ENCODE measurements at places on chromosomes 4 and X.

GRCh38 chrX:93932471-93933220 is 258.6 kb downstream of the FAM133A start:
- no peak for DNase-seq

GRCh38 chr4:145535202-145535601 is 53.5 kb downstream of the SMAD1 start:
- DNase-seq = no peak

DNA sequence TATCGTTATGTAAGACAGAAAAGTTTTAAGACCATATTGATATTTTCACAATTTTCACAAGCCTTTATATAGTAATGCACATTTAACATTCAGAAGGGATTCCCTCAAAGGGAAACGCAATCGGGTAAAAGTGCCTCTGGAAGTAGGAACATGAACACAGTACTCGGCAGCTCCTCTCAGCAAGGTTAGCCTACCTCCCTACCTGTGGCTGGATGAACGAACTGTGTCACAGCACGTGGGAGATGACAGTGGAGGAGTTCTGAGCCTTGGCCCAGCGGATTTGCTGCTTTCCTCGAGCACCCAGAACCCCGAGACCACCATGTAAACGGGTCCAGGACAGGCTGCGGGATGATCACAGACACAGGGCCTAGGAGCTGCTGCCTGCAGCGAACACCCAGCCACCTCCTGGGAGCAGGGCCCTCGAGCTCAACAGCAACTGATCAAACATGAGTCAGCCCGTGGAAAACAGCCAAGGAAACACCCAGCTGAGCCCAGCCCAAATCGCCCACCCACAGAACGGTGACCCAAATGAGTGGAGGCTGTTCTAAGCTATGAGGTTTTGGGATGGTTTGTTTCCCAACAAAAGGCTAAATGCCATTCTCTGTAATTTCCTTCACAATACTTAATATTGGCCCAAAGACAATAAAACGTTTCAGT is 30.4 kb downstream of the FAT1 start:
- DNase-seq = no peak

DNA sequence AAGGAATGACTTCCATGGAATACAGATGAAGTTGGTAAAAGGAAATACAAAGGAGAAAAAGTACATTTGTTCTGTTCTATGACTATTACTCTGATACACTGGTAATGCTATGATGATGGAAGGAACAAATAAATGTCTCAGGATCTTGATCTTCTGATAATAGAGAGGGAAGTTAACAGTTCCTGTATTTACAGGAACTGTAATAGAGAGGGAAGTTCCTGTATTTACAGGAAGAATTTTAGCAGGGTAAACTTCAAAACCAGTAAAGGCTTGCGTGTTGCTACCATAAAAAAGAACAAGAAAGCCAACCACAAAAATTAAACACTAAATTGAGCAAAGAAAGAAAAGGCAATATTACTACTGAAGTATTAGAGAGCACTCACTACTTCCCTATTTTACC is 91.7 kb upstream of the HPGD start:
- no peak for DNase-seq

DNA sequence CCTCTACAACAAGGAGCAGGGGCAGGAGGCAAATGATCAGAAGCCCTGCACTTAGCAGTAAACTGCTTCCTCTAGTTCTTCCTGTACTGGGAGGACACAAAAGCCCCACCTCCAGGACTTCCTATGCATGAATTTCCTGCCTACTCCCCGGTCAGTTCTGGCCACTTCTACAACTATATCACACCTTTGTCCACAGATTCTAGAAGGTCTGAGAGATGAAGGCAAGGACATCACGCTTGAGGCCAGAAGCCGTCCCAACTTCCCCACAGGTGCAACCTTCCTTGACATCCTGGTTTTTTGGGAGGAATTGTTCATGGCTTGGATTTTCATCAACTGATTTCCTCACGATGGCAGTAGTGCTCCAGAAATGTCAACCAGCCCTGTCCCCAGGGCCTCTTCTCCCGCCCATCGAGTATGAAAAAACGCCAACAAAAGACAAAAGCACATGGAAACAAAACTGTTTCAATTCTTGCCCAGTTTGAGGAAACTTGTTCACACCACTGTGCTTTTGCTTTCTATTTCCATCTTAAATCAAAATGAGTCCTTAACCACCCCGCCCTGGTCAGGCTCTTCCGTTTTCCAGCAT is 206.5 kb upstream of the STK26 start:
- peak; percentile 88 for DNase-seq

- no peak for DNase-seq
Measured at GRCh38 chr4:133190098-133190497, 41.0 kb downstream of the PCDH10 start.

DNA sequence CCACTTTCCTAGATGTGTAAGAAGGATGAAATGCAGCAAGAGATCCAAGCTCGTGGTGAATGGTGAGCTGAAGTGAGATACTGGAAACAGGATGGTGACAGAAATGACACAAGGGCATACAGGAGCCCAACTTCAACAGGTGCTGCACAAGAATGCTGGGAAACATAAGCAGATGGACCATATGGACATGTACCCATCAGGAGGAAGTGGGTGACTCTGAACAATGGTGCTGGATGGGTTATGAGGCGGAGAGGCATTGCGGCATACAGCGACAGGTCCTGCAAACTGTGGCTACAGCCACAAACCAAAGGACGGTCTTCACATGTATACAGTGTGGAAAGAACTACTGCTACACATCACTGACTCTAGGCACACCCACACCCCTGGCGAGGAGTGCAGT is 265.7 kb downstream of the CAMK2D start:
- no peak for DNase-seq

GRCh38 chr4:177986236-177986635 is 544.0 kb upstream of the AGA start:
- DNase-seq = no peak

DNA sequence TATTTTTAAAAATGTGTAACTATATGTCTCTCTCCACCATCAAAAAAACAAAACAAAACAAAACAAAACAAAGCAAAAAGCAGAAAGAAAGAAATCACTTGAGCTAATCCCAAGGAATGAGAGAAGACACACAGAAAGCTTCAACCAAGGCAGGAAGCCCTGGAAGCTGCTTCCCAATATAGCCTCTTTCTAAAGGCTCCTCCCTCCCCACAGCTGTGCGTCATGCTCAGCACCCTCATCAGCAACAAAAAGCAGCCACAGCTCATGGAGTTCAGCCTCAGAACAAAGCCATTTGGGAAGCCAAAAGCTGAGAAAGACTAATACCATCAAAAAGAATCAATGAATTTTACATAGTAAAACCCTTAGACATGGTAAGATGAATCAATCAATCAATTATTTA is 501.6 kb upstream of the SMIM31 start:
- DNase-seq = no peak

GRCh38 chr4:81722290-81722851 is 250.7 kb upstream of the RASGEF1B start:
- no peak for DNase-seq

- no peak for DNase-seq
Measured at GRCh38 chr4:911871-912490, 20.1 kb downstream of the GAK start.

DNA sequence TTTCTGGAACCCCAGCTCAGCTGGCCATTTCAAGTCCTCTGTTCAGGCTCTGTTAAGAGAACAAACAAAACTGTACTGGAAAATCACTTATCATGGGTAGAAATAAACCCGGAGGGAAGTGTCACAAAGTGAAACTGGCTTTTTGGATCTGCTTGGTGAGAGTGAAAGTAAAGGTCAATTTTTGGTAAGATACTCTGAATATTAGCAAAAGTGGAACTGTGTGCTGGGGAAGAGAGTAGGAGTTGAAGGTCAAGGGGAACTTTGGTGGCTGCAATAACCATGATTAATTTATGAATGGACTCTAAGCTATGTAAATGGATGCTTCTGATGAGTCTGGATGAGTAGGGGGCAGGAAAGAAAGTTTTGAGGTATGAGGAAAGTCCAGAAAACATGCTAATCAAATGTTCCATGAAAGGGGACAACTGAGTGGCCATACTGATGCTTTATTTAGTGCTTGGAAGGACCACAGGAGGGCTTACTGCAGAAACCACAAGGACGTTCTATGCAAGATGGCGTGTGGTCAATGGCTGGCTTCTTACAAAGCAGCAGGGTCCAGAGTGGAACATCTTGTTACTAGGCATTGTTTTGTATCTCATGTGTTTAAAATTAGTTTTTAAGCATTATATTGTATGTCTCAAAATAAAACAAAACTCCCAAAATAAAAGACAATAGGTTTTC is 36.8 kb upstream of the TNIP3 start:
- no peak for DNase-seq

DNA sequence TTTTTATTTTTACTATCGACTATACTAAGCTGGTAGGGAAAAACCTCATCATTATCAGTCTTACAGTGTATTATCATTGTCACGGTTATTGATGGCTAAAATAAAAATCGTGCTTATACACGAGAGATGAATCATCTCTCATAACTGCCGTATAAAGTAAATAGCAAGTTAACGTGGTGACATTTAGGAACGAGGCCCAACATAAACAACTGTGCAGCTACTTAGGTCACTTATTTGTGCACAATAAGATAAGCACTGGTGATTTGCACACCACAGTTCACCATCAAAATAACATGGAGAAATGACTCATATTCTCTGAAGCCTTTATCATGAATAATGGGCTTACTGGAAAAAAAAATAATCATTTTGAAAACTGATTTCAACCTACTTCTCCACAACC is 482.0 kb upstream of the TENM3 start:
- no peak for DNase-seq

DNA sequence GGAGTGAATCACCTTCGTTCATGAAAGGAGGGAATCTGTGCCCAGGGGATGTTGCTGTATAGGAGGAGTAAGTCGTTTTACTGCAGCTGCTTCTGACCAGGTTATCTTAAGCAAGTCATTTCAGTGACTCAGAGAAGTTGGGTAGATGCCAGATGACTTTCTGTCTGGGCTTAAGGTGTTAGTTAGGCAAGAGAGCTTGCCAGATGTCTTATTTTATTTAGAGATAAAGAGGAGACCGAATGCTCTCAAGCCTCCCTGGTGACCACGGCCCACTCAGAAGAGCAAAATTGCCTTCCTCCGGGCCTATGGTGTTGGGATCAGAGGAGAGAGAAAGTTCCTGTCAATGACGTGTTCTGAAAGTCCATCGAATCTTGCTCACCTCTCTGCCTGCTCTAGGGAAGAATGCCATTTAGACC is 16.3 kb upstream of the ZNF827 start:
- DNase-seq = no peak

- peak; percentile 88 for DNase-seq
Measured at GRCh38 chrX:131802836-131803626, 220.1 kb upstream of the STK26 start.

Data from activated CD8-positive, alpha-beta memory T cell treated with anti-CD3 and anti-CD28 coated beads for 24 hours (primary cell).